ENCODE measurements at places on chromosomes 7 and 10.

DNA sequence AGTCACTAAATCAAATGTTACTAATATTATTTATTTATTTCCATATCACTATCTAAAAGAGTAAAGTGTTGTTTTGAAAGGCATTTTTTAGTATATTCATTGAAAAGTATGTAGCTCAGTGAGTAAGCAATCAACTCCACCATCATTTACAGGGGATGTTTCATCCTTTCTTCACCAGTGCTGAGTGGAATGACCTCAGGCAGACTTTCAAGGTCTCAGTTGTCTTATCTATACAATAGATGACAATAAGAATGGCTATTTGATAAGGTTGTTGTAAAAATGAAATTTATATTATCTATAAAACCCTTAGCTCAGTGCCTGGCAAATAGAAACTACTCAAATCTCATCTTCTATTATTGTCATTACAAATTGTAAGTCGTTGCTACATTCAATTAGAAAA, 204.3 kb upstream of the CSTF2T start:
- DNase-seq, result no peak

GRCh38 chr7:79165225-79165624, 288.2 kb downstream of the MAGI2 start:
- no peak for DNase-seq

DNA sequence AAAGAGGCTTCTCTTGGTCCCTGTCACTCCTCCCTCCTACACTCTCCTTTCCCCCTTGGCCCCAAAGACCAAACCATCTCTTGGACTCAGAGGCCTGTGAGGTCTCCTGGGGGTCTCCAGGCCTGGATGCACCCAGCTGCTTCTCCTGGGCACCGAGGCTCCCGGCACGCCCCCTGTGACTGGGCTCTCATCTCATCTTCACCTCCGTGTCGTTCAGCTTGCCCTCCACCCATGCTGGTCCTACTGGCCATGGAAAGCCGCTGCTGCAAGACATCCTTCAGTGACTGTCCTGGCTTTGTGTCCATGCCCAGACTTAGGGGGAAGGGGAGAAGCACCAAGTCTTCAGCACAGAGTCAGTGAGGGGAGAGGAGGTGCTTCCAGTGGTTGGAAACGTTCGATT, 141.4 kb upstream of the RET start:
- DNase-seq, result no peak

DNA sequence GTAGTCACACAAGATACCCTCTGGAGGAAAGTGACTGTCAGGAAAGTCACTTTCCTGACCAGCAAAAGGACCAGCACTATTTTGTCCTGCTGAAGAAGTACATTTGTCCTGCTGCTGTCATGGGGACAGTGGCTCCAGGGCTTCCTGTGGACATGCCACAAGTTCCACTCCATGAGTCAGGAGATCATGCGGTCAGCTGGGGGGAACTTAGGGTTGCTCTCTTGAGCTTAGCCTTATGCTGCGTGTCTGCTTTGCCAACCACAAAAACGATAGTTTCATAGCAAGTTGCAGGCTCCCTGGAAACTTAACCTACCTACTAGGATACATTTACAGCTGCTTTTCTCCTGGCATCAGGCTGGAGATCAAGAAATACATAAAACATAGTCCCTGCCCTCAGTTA, 19.8 kb upstream of the ALOX5 start:
- peak; percentile 92 for DNase-seq

DNA sequence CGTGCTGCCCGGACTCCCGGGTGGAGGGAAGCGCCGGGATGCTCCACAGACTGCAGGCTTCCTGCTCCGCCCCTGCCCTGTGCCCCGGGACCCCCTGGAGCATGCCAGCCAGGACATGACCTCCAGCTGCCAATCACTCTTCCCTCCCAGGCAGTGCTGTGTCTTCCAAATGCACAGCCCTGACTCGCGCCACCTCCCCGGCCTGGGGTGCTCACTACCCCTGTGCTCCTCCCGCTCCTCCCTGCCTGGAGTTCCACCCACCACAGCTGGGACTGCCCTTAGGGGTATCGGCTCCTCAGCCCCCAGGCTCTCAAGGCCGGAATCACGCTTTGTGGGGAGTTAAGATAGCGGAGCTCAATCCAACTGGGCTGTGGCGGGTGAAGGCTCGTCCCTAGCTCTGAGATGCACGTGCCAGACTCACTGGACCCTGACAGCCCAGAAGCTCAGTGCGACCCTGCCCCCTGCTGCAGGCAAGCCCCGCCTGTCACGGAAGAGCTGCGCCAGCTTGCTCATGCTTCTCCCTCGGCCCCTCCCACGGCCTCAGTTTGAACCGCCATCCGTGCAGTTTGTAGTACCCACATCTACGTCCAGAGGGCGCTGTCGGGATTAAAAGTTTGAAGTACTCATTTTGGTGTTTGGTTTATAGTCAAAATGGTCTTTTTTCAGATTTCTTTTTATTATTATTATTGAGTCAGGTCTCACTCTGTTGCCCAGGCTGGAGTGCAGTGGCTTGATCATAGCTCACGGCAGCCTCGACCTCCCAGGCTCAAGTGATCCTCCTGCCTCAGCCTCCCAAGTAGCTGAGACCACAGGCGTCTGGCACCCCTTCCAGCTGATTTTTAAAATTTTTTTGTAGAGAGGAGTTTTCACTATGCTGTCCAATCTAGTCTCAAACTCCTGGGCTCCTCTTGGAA, 142.5 kb upstream of the TCERG1L start:
- DNase-seq, result no peak

DNA sequence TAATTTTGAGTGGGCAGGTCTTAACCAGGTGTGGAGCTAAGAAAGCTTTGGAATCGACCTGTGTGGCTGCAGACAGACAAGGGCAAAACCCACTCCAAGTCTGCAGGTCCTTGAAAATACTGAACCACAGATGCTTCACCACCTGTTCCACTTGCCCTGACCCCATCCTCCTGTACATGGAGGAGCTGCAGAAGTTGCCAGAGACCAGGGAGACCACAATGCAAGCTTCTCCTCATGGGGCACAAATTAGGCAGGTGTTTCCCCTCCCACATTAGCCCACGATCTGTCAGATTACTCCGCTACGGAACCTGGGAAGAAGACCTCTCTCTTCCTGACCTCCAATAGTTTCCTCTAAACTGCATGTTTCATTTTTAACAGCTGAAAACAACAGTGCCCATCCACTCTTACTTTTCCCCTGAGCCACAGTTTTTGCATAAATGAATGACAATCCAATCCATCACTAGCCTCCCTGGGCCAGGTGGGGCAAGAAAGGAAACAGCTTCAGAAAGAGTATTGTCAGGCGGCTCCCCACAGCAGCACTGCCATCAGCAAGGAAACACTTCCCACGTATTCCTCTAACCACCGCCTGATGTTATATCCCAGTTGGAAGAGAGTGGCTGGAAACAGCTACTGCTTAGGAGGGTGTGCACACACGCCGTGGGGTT, 141.6 kb downstream of the PRKAG2 start:
- DNase-seq, result no peak

GRCh38 chr10:76251841-76252671, 820.6 kb downstream of the LRMDA start:
- DNase-seq, result no peak

- no peak for DNase-seq
Measured at GRCh38 chr7:51269321-51269720, 47.3 kb downstream of the COBL start.
